T-helper 1 cell (primary cell): ENCODE measurements at places on chromosomes 11 and 22.

DNA sequence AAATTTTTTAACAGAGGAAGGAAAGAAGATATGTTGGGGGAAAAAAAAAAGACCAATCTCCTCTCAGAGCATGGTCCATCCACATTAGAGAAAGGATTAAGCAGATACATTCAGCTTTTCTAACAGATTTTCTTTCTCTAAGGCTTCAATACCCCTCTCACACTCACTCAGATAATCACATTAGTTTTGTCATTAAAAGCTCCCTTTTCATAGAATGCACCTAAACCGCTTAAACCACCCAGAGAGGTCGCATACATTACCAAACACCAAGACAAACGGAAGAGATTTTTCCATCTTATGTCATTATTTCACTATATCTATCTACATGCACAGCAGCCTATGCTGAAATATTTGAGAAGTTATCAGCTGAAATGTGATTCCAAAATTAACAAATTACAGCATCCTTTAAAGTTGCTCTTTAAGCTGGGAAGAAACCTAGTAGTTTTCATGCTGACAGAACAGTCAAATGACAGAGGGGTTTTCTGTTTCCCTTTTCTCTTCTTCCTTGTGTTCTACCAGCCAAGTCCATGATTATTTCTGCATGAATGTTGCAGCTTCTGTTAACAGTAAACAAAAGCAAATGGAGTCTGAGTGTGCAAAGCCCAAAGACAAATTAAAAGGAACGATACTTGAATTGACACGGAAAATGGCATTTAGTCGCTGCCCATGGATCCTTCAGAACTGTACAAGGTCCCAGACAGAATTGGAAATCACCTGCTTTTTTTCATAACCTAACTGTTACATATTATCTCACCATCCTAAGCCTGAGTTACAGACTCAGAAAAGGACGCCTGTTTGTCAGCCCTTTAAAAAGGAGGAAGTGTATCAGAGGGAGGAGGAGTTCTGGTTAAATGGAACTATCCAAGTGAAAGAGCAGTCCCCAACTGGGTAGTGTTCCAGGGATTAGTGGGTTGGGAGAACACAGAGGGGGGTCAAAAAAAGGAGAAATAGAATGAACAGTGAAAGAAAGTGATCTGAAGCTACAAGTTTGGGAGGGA is 54.6 kb downstream of the PRCP start:
- no peak for DNase-seq

- DNase-seq: no peak
Measured at GRCh38 chr11:6022956-6023355, 7.6 kb downstream of the OR56A1 start.

- no peak for DNase-seq
Measured at GRCh38 chr11:91243051-91243450, 981.6 kb upstream of the FAT3 start.

- DNase-seq: no peak
Measured at GRCh38 chr11:83456075-83456474, 169.9 kb upstream of the CCDC90B start.

DNA sequence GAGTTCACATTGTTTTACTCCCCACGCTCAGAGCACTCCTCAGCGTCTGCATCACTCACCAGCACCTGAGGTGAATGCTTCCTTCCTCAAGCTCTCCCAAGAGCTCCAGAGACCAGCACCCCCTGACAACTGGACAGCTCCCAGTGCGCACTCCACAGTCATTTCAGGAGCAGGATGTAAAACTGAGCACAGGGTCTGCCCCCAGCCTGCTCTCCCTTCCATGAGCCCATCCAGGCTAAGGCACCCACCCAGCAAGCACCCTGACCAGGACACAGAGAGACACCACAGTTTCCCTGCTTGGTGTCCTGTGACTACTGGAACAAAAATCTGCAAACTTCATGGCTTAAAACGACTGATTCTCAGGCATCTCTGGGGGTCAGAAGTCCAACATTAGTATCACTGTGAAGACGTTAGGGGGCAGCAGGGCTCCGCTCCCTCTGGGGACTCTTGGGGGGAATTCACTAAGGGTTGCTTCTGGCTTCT is 3.3 kb downstream of the SCGB1D2 start:
- no peak for DNase-seq

DNA sequence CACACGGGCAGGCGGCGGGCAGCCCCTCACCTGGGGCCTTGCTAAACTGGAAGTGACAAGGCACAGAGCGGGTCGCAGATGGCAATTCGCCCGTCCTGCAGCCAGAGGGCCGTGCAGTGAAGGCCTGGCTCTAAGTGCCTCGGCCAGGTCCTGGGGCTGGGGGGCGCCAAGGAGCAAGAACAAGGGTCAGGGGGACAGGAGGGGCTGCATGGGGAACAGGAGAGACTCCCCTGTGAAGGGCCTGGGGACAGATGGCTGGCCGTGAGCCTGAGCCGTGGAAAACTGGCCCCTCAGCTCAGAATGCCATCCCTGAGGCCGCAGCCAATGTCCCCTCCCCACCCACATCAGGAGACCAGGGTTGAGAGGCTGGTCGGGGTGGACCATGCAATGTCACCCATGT is 60.0 kb downstream of the RTL6 start:
- no peak for DNase-seq
